Esophagus squamous epithelium (tissue), 5 donors: ENCODE measurements at places on chromosomes 2 and 18.

- no peak for DNase-seq
These were observed 234.0 kb downstream of the NR4A2 start for GRCh38 chr2:156098506-156098905.

GRCh38 chr2:106561803-106562202 is 74.6 kb downstream of the CD8B2 start:
- no peak for DNase-seq

- no peak for DNase-seq
These were observed 91.2 kb downstream of the SLC8A1 start for GRCh38 chr2:40360652-40361051.

- no peak for DNase-seq
These were observed 40.7 kb upstream of the TRIM43 start for GRCh38 chr2:95551055-95551568.

- no peak for DNase-seq
These were observed 6.8 kb downstream of the PHLPP1 start for GRCh38 chr18:62721839-62722795.

GRCh38 chr2:26396734-26397298 is 4.9 kb upstream of the DRC1 start:
- no peak for DNase-seq

GRCh38 chr2:172031536-172031935 is 31.8 kb downstream of the METAP1D start:
- DNase-seq: no peak

DNA sequence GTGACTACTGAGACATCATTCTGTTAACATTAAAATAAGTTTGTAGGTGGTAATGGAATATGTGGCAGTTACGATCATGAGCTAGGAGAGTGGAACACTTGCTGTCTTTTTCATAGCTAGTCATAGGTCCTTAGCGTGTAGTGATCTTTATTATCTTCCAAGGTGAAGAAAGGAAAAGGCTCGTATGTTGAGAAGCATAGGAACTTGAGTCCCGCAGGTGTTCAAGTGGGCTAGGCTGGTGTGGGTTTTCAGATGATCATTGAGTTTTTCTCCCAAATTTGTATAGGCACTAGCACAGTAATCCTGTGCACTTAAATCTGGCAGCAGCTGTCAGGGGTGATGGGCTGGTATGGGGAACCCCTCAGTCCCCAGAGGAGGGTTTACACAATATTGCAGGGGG is 10.9 kb downstream of the SLC20A1 start:
- DNase-seq: no peak

GRCh38 chr2:43332653-43333052 is 106.2 kb upstream of the ZFP36L2 start:
- no peak for DNase-seq

GRCh38 chr2:168538534-168538933 is 82.5 kb downstream of the CERS6 start:
- no peak for DNase-seq

DNA sequence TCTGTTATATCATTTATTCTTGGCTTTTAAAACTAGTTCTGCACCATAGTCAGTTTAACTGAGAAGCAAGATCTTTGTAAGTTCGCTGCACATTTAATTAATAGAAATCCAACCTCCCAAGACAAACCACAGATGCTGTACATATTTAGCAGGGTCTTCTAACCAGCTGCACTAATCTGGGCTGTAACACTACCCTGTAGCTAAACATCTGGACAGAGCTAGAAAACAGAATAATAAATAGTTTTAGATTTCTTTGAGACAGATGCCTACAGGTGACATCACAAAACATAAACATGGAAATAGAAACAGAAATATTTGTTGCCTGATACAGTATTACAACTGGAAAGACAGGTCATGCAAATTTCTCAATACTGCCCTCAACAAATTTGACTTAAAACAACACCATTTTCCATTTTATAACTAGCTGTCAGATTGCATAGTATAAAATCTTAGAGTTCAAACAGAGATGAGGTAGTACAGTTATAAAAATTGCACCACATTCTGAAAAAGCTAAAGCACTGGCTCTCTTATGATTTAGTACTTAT is 315.1 kb downstream of the NR4A2 start:
- DNase-seq: no peak

GRCh38 chr2:120262761-120263428 is 10.2 kb downstream of the RALB start:
- no peak for DNase-seq

- DNase-seq: no peak
These were observed 901 bp downstream of the ICA1L start for GRCh38 chr2:202870431-202871299.

DNA sequence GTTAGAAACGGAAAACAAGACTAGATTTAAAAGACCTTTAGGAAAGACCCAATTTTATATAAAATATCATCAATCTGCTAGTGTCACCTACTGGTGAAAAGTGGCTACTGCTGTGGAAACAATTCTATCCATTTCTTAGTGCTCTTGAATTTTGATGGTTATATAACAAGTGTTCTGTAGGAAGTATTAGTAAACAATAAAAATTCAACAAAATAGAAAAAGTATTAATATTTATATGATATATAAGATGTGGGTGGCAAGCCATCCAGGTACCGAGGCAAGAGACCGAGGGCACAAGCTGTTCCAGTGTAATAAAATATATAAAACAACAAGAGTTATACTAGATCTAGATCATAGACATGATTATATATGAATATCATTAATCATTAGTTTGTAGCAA is 6.2 kb upstream of the TMEM87B start:
- no peak for DNase-seq

GRCh38 chr2:41840702-41841551 is 206.9 kb upstream of the PKDCC start:
- peak; percentile 86 for DNase-seq

- no peak for DNase-seq
These were observed 36.6 kb upstream of the SIGLEC15 start for GRCh38 chr18:45788861-45789260.

- no peak for DNase-seq
These were observed 10.7 kb downstream of the LYPD1 start for GRCh38 chr2:132659331-132659730.

DNA sequence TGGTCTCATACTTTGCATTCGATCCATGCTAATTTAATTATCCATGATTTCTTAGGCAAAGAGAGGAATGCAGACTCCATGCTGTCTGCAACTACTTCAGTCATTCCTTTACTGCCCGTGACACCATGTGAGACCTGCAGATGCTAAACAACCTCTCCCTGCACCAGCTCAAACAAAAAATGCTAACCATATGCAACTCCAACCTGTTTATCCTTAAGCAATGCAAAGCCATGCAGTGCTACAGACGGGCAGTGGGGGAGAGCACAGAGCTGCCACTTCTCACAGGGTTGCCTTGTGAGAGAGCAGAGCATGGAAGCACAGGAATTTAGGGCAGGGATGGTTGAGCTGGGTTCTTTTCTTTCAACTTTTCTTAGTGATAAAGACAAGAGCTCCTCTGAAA is 74.9 kb upstream of the KLHL14 start:
- DNase-seq: no peak

- no peak for DNase-seq
These were observed 230.8 kb upstream of the VWC2L start for GRCh38 chr2:214180071-214180470.

GRCh38 chr2:152542995-152543481 is 174.2 kb downstream of the PRPF40A start:
- DNase-seq: no peak

GRCh38 chr2:222518570-222519381 is 94.4 kb downstream of the SGPP2 start:
- no peak for DNase-seq

- no peak for DNase-seq
These were observed 201.8 kb downstream of the KLHL29 start for GRCh38 chr2:23586741-23587306.

DNA sequence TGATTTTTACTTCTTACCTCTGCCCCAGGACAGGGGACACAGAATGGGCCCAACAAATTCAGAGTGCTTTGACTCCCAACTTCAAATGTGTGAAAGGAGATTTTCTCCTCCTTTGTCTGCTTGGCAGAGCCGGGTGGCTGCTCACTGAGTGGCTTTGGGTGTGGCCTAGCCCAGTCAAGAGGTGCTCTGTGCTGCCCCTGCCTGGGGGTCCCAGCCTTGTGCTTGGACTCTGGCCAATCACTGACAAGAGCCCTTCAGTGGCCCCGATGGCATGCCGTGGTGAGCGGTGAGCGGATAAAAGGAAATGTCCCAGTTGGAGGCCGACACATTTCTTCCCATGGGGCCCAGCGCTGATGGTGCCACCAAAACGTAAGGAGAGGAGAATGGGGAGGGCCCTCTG is 259.2 kb downstream of the CELF4 start:
- DNase-seq: no peak

DNA sequence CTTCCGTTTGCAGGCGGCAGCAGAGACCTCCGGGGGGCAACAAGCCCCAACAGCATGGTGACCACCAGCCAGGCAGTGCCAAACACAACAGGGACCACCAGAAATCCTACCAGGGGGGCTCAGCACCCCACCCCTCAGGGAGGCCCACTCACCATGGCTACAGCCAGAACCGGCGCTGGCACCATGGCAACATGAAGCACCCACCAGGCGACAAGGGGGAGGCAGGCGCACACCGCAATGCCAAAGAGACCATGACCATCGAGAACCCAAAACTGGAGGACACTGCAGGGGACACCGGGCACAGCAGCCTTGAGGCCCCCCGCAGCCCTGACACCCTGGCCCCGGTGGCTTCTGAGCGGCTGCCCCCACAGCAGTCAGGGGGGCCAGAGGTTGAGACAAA is 192.9 kb downstream of the SMAD7 start:
- no peak for DNase-seq

DNA sequence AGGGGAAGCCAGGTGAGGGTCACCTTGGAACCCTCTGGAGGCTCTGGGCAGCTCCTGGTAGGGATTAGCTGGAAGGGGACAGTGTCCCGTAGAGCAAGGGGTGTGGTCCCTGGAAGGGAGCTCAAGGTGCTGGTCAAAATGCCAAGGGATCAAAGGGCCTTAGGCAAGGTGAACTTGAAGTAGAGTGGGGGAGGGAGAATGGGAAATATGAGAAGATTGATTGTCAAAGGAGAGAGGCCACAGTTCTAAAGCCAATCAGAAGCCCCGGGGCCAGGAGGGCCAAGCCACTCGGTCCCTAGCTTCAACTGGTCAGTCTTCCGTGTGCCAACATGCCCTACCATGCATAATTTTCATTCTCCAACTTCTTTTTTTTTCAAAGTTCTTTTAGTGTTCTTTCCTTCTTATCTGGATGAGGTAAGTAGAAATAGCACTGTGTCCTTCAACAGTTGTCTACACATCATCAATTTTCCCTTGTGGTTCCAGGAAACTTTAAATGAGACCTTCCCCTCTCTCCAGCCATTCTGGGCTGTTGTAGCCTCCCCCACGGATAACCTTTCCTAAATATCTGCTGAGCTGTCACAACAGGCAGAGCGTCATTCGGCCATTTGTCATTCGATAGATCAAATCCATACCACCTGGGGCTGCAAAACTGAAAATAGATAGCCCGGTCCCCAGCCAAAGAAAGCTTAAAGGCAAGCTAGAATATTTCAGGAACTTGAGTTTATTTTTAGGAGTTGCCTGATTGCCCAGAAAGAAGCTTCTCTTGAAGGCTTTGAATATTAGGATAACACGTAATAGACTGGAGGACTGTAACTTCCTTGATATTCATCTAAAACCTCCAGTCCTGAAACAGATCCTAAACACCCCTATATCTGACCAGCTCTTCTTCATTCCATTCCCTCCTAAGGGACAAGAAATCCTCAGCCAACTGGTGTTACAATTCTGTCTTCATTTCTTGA is 83.3 kb downstream of the ALPK2 start:
- no peak for DNase-seq

GRCh38 chr2:100064592-100065428 is 77.6 kb downstream of the AFF3 start:
- no peak for DNase-seq

GRCh38 chr2:198322275-198322674 is 517.9 kb downstream of the PLCL1 start:
- DNase-seq: no peak

DNA sequence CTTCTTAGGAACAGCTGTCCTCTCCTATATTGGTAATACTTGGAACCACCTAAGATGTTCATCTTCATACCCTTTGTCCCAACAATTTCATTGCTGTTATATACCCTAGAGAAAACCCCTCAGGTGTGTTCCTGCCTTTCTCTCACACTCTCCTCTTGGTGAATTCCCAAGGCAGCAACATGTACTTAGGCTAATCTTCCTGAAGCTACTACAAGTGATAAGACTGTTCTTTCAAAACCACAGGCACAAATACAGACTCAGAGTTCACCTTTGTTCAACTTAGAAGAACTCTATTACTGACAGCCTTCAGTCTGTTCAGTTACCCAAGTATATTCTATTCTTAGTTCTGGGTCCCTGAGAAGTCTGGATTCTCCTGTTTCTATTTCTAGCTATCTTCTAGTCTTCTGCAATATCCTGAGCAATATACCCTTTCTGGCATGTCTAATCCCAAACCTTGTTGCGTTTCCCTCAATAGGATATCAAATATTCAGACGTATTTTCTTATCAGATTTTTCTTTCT is 247.7 kb upstream of the STON1 start:
- no peak for DNase-seq

- no peak for DNase-seq
These were observed 982.1 kb downstream of the TSN start for GRCh38 chr2:122737429-122738077.

DNA sequence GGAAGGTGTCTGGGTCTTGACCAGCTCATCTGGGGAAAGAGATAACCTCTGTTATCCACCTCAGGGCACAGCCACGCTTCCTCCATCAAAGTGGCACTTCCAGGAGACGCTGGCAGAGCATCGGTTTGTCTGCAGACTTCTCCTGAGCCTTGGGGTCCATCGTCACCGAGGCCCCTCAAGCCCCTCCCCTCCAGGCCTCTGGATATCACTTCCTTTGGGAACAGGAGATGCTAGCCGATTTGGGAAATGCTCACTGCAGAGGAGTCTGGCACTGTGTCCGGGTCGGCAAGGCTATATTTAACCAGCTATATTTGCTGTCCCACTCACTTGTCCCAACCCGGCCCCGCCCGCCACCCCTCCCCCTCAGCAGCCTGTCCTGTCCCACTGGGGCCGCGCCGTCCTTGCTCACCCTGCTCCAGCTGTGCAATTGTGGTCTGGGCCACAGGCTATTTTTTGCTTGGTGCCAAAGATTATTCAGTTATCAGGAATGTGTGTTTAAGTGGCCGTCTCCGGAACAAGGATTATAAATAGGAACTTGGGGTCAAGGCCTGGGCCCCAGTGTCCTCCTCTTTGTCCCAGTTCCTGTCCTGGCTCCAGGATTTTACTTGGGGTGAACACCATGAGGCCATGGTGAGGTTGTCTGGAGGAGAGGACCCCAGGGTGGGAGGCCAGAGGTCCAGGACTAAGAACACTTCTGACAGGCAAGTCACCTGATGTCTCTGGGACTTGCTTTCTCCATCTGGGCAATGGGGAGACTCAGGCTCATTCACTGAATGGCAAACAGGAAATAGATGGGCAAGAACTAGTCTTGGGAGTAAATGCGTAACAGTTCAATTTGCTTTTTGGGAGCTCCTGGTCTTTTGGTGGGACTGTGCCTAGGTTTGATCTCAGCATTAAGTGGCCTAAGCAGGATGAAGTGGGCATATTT is 263.6 kb downstream of the DYSF start:
- no peak for DNase-seq
